ENCODE measurements at places on chromosomes 4 and X. TPM values are rescaled to one million over a fixed set of nuclear protein-coding genes. Genes with fewer than 3 reads are reported as not detected.

DNA sequence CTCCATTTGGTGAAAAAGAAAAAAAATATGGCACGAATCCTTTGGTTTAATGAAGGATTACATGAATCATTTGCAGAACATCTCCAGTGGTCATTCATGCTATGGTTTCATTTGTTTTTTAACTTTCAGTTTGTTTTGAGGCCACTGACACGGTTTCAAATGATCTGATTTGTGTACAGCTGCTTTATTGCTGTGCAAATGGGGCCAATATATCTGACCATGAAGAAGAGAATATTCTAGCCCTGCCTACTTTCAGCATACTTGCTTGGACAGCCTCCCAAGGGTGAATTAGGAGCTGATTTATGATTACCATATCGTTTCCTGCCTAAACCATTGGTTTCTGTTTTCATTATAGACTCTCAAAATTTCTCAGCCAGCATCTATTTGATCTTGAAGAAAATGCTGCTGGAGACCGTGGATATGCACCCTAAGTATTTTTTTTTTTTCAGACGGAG lies 30.7 kb downstream of the SPARCL1 start:
- no peaks in the 10 kb centered on the region for H3K27me3 ChIP-seq
- DNase-seq = no peak
- no peak overlapping the region for H3K27ac ChIP-seq
- H3K4me1 ChIP-seq = peaks cover 4% of the 10 kb centered on the region
- no peaks in the 10 kb centered on the region for H3K36me3 ChIP-seq

Gene PRRG3
- not detected for polyA plus RNA-seq

Gene OPRPN
- polyA plus RNA-seq = not detected

DNA sequence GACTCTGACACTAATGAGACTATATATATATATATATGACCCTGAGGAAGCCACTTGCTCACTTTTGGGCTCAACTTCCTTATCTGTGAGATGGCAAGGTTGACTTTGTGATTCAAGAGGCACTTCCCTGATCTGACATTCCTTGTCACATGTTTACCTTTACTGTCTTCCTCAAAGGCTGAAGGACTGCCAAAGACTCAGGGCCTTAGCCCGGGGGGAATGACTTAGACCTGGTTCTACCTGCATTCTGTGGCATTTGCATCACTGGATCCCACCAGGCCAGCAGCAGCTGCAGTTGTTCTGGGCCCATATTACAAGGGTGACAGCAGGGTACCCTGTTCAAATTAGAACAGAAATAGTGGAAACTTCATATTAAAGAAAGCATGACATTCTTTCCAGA lies 3.1 kb upstream of the HS6ST2 start:
- no peaks in the 10 kb centered on the region for H3K36me3 ChIP-seq
- H3K27me3 ChIP-seq = no peaks in the 10 kb centered on the region
- H3K4me3 ChIP-seq = no peak overlapping the region
- DNase-seq = no peak
- no peaks in the 10 kb centered on the region for H3K4me1 ChIP-seq
- no peak overlapping the region for H3K27ac ChIP-seq

DNA sequence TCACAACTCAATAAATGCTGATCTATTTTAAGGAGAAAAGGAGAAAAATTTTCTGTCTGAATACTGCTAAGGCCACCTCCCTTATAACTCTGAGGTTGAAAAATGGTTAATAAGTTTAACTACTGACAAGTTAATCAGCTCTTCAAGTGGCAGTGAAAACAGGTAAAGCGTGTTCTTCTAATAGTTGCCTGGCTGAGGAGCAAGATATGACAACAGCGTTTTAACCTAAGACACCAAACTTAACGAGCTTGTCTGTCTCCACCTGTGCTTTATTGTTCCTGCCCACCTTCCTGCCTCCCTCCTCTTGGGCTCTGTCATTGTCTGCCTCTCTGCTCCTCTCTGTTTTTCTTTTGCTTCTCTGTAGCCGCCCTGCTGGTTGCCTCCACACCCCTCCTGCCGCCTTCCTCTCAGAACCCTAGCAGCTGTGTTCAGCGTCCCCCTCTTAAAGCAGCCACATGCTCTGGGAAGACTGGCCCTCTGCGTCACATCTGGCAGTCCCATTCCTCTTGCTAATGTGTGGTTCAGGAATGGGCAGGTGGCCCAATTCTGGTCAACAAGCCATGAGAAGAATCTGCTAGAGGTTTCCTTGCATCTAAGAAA lies 4.3 kb upstream of the TSPAN5 start:
- peak overlapping the region; percentile 66 for H3K27ac ChIP-seq
- peaks cover 20% of the 10 kb centered on the region for H3K4me1 ChIP-seq
- H3K27me3 ChIP-seq = peaks cover 1% of the 10 kb centered on the region
- no peaks in the 10 kb centered on the region for H3K36me3 ChIP-seq

GRCh38 chr4:83644677-83645659 lies 109.1 kb downstream of the GPAT3 start:
- H3K36me3 ChIP-seq = no peaks in the 10 kb centered on the region
- peaks cover 1% of the 10 kb centered on the region for H3K27me3 ChIP-seq
- no peak overlapping the region for H3K4me3 ChIP-seq
- H3K4me1 ChIP-seq = no peaks in the 10 kb centered on the region
- H3K27ac ChIP-seq = no peak overlapping the region
- DNase-seq = peak; percentile 28

Gene IL2
- polyA plus RNA-seq = not detected

DNA sequence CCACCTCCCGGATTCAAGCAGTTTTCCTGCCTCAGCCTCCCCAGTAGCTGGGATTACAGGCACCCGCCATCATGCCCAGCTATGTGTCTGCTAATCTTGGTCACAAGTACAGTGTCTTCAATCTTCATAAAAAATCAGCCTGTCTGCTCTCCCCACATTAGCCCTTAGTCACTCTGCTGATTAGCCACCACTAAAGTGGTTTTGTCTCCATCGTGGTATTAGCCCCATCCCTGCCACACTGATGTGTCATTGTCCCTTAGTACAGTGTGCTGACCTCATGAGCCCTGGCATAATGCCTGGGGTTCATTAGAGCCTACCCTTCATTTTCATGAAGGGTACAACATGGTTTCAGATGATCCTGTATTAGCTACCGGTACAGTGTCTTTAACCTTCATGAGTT lies 49.9 kb downstream of the ZNF157 start:
- H3K4me1 ChIP-seq = no peaks in the 10 kb centered on the region
- no peak for DNase-seq
- H3K4me3 ChIP-seq = no peak overlapping the region
- H3K36me3 ChIP-seq = no peaks in the 10 kb centered on the region

Gene TLR7
- polyA plus RNA-seq = 19.4 TPM

Gene WDFY3
- not detected for polyA plus RNA-seq

DNA sequence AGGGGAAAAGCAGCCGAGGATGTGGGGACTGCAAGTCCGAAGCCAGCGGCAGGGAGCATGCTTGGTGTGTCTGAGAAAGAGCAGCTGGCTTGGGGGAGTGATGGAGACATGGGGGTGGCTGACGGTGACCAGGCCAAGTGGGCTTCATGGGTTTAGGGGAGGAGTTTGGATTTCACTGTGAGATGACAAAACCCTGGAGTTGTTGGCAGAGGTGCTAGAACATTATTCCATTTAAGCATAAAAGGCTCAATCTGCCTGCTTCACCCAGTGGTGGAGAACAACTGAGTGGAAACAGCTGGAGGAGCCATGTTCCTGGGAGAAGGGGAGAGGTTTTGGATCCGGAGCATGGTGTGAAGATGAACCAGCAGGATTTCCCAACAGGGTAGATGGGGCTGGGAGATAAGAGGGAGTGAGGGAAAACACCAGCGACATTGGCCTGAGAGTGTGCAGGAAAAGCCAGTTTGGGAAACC lies 318.0 kb upstream of the TAPT1 start:
- H3K4me3 ChIP-seq = no peak overlapping the region
- no peaks in the 10 kb centered on the region for H3K36me3 ChIP-seq
- H3K27ac ChIP-seq = no peak overlapping the region
- H3K4me1 ChIP-seq = no peaks in the 10 kb centered on the region

DNA sequence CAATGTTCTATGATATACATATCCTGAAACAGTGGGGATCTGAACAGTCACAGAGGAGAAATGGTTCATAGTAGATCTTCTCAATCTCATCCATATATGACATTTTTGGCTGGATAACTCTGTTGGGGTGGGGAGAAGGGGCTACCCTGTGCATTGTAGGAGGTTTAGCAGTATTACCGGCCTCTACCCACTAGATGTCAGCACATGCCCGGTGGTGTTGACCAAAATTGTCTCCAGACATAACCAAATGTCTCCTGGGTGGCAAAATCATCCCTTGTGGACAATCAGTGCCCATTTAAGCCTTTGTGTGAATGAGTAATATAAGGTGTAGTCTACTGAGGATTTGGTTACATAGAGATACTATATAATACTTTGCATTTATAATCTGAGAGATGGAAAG lies 89.9 kb downstream of the PLS3 start:
- no peaks in the 10 kb centered on the region for H3K36me3 ChIP-seq
- H3K27me3 ChIP-seq = no peaks in the 10 kb centered on the region
- no peaks in the 10 kb centered on the region for H3K4me1 ChIP-seq
- no peak overlapping the region for H3K4me3 ChIP-seq

GRCh38 chr4:123327846-123328429 lies 68.7 kb upstream of the SPRY1 start:
- H3K4me1 ChIP-seq = peaks cover 4% of the 10 kb centered on the region
- no peak for DNase-seq
- H3K27me3 ChIP-seq = no peaks in the 10 kb centered on the region
- no peaks in the 10 kb centered on the region for H3K36me3 ChIP-seq
- no peak overlapping the region for H3K4me3 ChIP-seq

Gene GLRA3
- not detected for polyA plus RNA-seq

DNA sequence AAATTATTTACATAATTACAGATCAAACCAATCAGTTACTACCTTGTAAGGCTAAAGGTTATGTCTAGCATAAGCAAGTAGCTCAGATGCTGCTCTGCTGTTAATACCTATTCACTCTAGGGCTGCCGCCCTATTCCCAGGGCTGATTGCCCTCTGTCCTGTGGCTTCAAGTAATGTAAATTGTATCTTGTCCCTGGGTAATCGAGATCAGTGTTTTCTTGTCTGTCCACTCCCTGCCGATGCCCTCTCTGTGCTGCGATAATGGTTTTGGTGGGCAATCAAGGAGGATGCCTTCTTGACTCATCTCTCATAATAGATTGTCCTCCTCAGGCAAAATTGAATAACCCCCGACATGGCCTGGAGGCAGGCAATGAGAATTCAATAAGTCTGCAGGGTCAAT lies 641.0 kb upstream of the PITX2 start:
- no peak overlapping the region for H3K27ac ChIP-seq
- no peak for DNase-seq
- 0 out of 2 replicates have a peak, but pooled peaks cover 4% of the 10 kb centered on the region for H3K27me3 ChIP-seq
- H3K36me3 ChIP-seq = no peaks in the 10 kb centered on the region
- no peaks in the 10 kb centered on the region for H3K4me1 ChIP-seq

Gene STARD8
- not detected for polyA plus RNA-seq

Gene RBM47
- polyA plus RNA-seq = 38.1 TPM

Gene RAB40AL
- polyA plus RNA-seq = not detected

Gene TGIF2LX
- polyA plus RNA-seq = not detected

DNA sequence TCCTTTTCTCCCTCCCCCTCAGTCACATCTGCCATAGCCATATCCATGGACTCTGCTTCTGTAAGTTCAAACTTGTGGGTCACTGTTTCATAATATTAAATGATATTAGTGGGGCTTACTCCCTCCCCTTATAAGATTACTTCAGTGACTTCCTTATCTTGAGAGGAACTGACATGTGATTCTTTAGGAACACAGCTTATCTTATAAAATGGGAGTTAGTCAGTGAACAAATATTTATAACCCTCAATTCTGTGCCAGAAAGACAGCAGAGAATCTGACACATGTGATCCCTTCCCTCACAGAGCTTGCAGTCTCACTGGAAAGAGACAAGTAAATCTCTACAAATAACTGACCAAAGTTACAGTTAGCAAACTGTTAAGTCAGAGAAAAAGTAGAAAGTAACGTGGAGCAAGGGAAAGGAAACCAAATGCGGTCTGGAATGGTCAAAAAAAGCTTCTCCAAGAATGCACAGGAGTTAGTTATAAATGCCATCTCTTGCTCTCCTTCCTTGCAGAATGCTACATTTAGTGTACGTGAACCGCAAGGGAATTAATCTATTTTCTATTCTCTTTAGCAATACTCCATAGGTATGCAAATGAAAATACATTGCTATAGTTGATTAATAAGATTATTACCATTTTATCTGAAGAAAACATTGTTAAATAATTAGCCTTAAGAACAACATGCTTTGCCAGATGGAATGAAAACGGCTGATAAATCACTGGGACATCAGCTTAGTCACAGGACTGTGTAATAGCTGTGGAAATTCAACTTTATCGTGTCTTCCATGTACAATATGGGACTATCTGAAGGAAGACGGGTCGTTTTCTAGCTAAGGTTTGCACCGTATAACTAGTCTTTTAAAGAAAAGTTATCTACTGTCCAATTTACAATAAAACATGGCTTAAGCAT lies 29.0 kb downstream of the SGMS2 start:
- no peak overlapping the region for H3K27ac ChIP-seq
- no peaks in the 10 kb centered on the region for H3K36me3 ChIP-seq
- H3K4me1 ChIP-seq = no peaks in the 10 kb centered on the region
- H3K4me3 ChIP-seq = no peak overlapping the region

DNA sequence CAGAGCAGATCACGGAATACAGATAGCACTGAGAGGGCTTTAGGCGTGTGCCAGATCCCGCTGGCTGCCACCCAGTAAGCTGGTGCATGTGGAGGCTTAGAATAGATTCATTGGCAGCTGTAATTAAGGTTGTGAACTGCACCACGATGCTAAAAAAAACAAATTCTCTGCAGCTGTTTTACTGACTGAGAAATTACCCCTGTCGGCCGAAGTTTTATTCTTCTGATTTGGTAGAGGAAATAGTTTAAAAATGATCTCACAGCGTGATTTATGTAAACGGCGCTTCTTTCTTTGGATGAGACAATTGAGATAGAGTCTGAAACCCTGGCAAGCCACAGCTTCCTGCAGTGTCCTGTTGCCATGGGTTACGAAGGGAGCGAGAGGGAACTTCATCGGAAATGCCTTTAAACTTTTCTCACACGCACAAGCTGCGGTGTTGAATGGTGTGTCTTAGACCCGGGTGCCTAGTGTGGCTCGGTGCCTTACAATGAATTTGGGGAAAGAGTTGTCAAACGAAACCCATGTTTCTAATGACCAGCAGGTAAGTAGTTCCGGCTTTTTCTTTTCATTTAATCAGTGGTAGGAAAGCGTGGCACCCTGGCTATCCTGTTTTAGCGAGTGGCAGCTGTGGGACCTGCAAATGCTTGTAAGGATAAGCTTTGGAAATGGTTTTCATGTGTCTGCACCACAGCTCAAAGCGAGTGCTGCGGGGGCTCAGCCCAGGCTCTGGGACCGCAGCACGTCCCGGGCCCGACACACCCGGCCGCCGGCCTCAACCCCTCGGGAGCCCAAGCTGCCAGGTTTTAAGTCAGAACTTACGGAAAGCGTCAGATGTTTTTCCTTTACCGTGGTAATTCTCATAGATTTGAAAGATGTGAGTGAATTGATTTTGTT lies 71.7 kb upstream of the HGFAC start:
- no peak for DNase-seq
- no peaks in the 10 kb centered on the region for H3K36me3 ChIP-seq
- peaks cover 21% of the 10 kb centered on the region for H3K4me1 ChIP-seq
- peaks cover 2% of the 10 kb centered on the region for H3K27me3 ChIP-seq
- H3K4me3 ChIP-seq = peak overlapping the region; percentile 2
- H3K27ac ChIP-seq = no peak overlapping the region

- H3K4me3 ChIP-seq = no peak overlapping the region
- no peaks in the 10 kb centered on the region for H3K27me3 ChIP-seq
- H3K27ac ChIP-seq = peak overlapping the region; percentile 67
Measured at GRCh38 chrX:136666088-136666487, 18.1 kb downstream of the CD40LG start.

Gene LDB2
- polyA plus RNA-seq = not detected

Gene VCX2
- not detected for polyA plus RNA-seq

Gene SLC2A9
- 2.7 TPM for polyA plus RNA-seq
